CD4-positive, alpha-beta T cell treated with Interleukin-1 beta for 1 hour (primary cell): ENCODE measurements at places on chromosomes 6 and 20.
A peak's percentile ranks its signal among the peaks of the same experiment; 100 is the strongest.

DNA sequence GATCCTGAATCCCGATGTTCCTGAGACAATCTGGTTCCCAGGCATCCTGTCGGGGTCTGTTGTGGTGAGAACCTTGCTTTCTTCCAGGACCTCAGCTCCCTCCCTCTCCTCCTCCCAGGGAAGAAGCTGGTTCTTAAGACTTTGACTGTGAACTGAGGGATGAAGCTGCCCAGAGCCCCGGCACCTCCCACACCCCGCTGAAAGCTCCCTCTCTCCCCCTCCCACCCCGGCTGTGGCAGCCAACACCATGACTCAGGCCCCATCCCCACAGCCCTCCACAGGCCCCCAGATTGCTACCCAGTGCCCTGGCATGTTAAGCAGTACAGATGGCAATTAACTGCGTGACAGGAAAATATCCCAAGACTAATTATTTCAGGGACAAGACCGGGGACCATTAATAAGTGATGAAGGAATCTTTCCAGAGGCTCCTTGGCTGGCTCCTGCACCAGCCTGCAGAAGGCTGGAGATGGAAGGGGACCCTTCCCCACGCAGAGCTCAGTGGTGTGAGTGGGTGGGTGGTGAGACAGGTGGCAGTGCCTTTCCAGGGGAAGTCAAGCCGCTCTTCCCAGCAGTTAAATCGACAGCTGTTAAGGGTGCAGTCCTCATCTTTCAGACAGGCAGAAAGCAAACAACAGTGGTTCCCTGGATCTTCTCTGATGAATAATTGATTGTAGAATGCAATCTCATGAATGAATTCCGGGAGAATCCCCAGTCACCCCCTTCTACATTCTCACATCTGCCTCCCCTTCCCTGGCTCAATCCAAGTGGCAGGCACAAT lies 237.9 kb downstream of the LRFN2 start:
- no peak for DNase-seq

GRCh38 chr6:125749865-125750691 lies 646 bp downstream of the HEY2 start:
- DNase-seq = no peak

DNA sequence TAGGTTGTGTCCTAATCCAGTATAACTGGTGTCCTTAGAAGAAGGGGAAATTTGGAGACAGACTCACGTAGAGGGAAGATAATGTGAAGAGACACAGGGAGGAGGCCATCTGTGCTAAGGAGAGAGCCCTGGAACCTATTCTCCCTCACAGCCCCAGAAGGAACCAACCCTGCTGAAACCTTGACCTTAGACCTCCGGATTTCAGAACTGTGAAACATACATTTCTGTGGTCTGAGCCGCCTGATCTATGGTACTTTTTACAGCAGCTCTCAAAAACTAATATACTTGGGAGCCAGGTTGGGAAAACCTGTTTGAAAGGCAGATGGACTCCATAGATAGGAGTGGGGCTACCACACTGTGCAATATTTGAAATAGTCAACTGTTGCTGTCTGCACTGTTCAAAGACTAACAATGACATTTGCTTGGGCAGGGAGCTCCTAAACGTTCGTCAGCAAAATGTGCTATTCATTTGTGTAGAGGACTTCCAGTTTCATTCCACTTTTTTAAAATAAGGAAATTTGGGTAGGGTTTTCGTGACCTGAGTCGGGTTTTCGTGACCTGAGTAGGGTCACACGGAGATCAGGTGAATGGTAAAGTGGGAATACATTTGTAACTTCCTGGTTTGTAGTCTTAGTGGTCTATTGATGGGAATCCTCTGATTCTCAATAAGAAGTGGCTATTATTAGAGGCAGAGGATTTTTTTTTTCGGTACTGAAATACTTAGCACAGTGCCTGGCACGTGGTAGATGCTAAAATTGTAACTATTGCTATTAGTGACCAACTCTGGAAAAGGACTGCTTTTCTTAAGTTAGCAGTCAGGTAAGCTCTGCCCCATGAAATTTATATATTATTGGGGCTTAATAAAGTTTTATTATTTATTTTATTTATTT lies 11.4 kb downstream of the TAGAP start:
- DNase-seq = no peak

DNA sequence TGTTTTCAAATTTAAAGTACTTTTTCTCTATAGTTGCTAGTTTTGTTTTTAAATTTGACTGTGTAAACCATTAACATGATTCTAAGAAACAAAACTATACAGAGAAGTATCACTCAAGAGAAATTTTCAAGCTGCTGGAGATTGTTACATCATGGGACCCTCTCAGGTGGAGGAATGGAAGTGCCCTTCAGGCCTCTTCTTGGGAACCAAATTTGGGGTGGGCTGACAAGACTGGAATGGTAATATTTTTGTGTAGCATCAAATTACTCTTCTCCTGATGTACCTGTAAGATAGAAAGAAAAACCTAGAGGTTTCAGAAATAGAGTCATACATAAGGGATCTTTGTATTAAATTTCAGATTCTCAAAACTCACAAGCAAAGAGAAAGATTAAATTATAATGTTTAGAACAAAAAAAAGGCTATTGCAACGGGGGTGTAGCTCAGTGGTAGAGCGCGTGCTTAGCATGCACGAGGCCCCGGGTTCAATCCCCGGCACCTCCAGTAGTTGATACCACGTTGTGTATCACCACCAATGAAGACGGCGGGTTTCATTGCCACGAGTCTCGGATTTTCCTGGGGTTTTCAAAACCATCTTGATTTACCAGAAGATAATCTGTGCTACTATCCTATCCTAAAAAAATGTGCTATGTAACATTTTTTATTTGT lies 193.7 kb downstream of the GPX5 start:
- DNase-seq = no peak

DNA sequence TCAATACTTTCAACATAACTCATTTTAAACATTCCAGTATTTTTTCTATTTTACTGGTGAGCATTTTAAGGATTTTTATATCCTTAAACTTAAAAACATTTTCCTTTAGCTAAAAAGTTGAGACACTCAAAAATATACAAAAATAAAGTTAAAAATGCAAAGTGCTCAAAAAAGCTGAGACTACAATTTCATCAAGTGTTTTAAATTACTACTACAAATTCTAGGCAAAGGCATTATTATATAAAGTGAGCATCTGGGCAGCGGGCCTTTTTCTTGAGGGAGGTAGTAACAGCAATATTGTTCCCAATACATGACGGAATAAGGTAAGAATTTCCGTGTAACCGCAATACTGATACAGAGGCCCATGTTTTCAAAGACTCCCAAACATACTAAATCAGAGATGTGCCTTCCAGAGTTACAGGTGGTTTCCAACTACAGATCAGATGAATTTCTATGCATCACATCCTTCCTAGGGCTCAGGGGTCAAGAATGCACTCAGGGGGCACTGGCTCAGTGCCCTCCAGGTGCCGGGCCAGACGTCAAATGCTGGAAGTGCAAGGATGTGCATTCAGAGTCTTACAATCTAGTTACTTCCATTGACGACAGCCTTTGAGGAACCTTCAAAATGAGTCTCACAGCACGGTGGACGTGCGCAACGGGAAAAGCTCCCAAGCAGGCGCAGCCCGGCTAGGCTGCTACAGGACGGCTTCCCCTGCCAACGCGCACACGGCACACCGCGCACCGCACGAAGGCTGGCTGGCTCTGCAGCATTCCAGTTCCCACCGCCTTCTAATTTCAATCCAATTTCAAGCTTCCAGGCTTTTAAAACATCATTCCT lies 1.7 kb downstream of the PHF10 start:
- peak; percentile 47 for DNase-seq

DNA sequence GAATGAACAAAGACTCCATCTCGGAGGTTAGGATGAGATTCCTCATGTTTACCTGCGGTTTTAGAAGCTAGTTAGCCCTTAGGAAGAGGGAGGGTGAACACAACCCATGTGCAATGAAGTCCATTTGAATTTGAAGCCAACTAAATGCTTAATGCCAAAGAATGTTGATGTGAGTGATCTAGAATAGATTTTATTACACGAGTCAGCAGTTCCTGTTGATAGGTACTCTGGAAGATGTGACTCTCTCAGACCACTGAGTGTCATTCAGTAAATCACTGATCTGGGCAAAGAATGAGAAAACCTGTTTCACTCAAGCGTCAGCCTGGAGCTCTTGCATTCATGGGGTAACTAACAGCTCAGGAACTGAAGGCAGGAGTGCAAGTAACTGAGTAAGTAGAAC lies 106.3 kb downstream of the TBC1D7 start:
- DNase-seq = no peak

GRCh38 chr20:11976966-11977365 lies 59.3 kb downstream of the BTBD3 start:
- no peak for DNase-seq

DNA sequence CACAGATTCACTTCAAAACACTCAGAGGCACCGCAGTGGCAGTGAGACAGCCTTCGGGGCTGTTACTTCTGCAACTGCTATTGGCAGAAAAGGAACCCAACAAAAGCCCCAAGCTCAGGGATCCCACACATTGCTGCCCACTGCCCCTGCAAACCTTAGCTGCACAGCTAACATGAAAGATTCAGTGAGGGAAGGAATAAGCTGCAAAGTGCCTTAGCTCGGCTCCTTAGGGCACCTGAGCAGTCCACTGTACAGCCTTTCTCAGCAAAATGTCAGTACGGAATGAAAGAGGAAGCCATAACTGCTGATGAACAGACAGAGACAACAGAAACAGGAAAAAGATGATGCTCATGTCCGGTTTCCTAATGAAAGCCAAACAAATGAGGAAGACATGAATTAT lies 179.7 kb upstream of the SHLD1 start:
- DNase-seq = no peak

DNA sequence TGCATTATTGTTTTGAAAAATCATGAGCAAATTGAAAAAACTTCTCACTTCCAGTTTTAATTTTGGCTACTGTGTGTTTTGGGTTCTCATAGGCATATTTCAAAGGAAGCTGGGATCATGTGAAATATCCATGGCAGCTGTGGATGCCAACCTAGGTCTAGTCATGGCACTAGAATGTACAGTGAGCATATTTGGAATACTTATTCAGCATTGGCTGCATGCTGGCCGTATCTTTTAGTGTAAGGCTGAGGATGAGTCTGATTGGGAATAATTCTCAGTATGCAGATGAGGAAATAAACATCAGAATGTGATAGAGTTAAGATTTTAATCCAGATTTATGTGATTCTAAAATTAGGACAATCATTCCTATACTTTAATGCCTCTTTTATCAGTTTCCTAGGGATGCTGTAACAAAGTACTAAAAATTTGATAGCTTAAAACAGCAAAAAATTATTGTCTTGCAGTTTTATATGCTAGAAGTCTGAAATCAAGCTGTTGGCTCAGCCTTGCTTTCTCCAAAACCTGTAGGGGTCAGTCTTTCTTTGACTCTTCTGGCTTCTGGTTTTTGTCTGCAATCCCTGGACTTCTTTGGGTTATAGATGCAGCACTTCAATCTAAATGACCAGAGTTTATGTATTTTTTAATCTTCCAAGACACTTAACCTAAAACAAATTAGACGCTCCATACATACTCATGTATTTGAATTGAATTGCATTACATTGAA lies 37.7 kb upstream of the DEFB112 start:
- no peak for DNase-seq

DNA sequence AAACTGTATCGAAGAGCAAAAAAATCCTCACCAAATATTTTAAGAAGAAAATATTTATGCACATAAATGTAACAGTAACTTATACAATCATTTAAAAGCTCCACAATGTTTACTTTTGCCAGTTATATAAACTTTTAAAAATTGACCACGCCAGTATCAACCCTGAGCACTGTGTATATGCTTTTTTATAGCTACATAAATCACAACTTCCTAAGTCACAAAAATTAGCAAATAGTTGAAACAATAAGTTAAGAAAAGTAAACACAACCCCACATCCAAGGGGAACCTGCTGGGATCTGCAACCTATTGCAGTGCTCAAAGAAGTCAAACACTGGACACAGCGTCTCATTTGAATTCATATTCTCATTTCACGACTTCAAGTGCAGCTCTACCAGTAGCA lies 89.8 kb upstream of the DST start:
- no peak for DNase-seq

GRCh38 chr20:16004108-16004854 lies 569.0 kb downstream of the KIF16B start:
- DNase-seq = no peak

- DNase-seq = peak; percentile 57
Observed at GRCh38 chr20:46562373-46563169, 12.1 kb upstream of the OCSTAMP start.

GRCh38 chr6:143731789-143732188 lies 54.0 kb downstream of the PHACTR2 start:
- DNase-seq = no peak
